Inflammatory macrophage (primary cell): ENCODE measurements at places on chromosomes 6 and 20.

- DNase-seq: no peak
Measured at GRCh38 chr6:2596222-2596621, 154.5 kb downstream of the MYLK4 start.

DNA sequence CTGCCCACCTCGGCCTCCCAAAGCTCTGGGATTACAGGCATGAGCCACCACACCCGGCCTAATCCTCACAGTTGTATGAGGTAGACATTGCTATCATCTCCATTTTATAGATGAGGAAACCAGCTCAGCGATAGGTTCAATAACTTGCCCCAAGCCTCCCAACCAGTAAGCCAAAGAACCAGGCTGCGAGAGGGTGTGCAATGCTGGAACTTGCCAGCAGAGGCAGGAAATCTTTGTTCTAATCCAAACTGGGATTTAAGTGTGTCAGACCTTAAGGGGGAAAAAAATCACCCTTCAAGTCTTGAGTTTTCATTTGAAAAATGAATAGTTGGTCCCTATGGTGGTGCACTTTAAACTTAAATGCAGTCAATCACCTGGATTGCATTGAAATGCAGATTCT is 20.1 kb upstream of the RNGTT start:
- peak; percentile 53 for DNase-seq

GRCh38 chr6:29818892-29819291 is 8.7 kb upstream of the HLA-G start:
- DNase-seq: no peak

DNA sequence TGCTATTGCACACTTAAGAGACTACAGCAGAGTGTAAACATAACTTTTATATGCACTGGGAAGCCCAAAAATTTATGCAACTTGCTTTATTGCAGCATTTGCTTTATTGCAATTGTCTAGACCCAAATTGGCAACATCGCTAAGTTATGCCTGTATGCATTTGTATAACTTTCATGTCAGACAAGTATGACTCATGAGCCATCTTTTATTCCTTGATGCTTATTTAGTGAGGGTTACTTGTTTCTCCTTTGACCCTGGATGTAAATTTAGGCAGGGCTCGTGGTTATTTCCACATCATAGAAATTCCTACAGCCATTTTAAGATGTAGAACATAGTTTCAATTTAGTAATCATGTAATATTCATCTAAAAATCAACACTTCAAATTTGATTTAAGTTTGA is 130.3 kb upstream of the LY86 start:
- DNase-seq: no peak

- no peak for DNase-seq
Measured at GRCh38 chr20:35918021-35918420, 36.3 kb downstream of the SCAND1 start.

DNA sequence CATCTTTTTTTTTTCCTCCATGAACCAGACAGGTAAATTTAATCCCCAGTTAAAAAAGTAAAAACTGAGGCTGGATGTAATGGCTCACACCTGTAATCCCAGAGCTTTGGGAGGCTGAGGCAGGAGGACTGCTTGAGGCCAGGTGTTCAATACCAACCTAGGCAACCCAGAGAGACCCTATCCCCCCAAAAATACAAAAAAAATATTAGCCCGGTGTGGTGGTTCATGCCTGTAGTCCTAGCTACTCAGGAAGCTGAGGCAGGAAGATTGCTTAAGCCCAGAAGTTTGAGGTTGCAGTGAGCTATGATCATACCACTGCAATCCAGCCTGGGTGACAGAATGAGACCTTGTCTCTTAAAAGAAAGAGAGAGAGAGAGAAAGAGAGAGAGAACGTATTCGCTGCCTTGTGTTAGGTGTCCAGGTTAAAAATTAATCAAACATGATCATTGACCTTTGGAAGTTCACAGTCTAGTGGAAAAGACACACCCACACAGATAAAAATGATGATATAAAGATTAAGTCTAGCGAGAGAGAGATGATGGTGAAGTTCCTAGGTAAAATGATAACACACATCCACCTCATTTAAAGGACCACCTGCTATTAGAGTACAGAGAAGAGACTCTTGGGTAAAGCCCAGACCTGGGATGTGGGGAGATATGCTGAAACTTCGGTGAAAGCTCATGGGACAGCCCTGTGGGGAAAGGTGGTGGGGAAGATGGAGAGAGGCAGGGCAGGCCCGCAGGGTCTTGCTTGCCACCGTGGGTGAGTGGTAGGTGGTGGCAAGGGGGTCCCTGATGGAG is 4.8 kb upstream of the NHSL1 start:
- DNase-seq: no peak

GRCh38 chr6:32195652-32195901 is 3.1 kb upstream of the GPSM3 start:
- peak; percentile 100 for DNase-seq

- no peak for DNase-seq
Measured at GRCh38 chr20:39873286-39873685, 815.8 kb downstream of the MAFB start.

DNA sequence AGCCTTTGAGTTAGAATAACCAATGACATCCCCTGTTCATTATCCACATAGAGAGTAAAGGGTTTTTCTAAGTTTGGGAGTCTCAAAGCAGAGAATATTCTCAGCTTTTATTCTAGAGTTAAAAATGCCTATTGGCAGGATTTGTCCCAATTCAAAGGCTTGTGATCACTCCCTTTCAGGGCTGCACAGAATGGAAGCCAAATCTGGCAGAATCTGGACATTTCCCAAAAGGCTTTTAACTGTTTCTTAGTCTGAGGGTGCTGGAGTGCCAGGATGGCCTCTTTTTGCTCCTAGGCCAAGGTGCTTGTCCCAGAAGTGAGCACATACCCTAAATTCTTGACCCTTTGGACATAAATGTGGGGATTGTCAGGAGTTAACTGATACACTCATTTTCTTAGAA is 556.6 kb downstream of the DOK5 start:
- no peak for DNase-seq

GRCh38 chr6:77095936-77096627 is 367.2 kb downstream of the HTR1B start:
- DNase-seq: no peak

DNA sequence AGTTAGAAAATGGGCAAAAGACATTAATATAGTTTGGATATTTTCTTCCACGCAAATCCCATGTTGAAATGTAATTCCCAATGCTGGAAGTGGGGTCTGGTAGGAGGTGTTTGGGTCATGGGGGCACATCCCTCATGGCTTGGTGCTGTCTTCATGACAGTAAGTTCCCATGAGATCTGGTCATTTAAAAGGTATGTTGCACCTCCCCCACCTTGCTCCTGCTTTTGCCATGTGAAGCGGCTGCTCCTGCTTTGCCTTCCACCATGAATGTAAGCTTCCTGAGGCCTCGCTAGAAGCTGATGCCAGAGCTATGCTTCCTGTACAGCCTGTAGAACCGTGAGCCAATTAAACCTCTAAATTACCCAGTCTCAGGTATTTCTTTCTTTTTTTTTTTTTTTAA is 16.3 kb upstream of the TMEM14A start:
- DNase-seq: no peak

- no peak for DNase-seq
Measured at GRCh38 chr20:2825761-2826160, 9.6 kb downstream of the TMEM239 start.

GRCh38 chr20:48308882-48309281 is 518.9 kb downstream of the PREX1 start:
- DNase-seq: no peak

GRCh38 chr20:47956268-47956995 is 171.2 kb upstream of the SULF2 start:
- no peak for DNase-seq

- DNase-seq: no peak
Measured at GRCh38 chr6:56062836-56063235, 184.5 kb downstream of the COL21A1 start.

DNA sequence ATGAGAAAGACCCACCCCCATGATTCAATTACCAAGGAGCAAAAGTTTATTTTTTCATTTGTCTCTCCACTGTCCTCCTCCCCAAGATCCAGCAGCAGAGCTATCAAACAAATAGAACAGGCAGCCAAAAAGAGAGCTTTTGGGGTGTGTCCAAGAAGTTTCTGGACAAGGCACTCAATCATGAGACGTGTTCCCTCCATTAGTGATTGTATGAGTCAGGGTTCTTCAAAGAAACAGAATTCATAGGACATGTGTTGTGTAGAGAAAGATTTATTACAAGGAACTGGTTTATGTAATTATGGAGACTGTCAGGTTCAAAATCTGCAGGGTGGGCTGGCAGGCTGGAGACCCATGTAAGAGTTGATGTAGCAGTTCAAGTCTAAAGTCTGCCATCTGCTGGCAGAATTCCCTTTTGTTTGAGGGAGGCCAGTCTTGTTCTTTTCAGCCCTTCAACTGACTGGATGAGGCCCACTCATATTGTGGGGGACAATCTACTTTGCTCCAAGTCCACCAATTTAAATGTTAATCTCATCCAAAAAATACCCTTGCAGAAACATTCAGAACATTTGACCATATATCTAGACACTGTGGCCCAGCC is 248.1 kb upstream of the OPRM1 start:
- DNase-seq: no peak

DNA sequence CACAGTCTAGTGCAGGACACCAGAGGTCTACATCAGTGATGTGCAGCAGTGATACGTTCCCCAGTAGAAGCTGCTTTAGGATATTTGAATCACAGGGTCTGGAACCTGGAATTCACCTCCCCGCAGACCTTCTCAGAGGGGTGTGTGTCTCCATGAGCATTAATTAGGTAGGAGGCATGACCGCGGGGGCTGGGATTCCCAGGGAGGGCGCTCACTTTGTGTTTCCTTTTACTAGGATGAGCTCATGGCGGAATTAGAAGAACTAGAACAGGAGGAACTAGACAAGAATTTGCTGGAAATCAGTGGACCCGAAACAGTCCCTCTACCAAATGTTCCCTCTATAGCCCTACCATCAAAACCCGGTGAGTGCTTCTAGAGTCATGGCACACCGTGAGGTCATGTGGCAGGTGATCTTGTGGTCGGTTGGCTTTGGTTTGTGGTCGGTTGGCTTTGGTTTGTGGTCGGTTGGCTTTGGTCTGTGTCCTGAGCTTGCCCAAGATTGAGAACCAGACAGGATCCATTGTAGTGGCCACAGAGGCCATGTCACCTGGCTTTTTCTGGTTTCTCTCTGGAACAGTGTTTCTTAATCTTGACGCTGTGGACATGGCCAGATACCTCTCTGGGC is 40.8 kb downstream of the CHMP4B start:
- no peak for DNase-seq

DNA sequence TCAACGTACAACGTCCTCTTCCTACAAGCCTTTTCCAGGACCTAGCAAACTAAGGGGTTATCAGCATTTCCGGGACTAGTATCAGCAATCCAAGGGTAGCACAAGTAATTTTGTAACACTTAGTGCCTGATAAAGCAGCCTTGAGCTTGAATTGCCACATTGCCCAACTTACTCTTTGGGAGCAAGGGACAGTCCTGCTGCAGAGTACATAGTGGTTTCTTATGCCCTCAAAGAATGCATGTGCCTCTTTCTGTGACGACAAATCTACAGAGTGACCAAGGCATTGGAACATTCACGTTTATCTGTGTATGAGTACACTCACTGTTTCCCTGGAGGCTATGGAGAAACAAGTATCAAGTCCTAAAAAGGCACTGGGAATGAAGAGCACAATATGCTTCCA is 3.2 kb upstream of the ID4 start:
- DNase-seq: no peak

DNA sequence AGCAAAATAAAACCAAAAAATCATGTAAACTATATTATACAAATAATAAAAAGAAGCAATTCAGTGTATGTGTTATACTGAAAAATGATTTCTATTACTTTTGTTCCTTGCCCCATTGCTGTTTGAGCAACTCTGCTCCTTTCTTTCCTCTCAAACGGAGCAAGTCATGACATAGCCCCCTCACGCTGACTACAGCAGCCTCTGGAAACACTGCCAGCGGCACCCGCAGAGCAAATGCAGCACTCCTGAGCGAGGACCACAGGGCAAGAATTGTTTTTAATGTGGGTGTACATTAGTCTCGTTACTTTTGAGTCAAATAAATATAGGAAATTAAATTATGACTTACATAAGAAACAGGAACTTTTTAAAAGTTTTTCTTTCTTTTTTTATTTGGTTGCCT is 350.1 kb upstream of the HSF2 start:
- DNase-seq: no peak

DNA sequence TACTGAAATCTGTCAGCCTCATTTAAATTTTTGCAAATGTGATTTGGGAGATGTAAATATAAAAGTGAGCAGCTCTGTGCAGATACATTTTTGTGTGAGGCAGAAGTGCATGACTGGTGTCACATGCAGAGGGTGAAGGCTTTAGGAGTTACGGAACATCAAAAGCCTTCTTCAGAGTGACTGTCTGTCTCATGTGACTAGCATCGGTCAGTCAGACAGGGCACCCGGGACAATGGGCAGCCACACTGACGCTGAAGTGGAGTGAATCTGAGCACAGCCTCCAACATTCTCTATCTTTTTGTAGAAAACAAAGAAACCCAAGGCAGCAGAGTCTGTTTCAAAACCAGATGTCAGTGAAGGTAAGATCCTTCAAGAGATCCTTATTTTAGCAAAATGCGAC is 7.9 kb upstream of the FAM209A start:
- DNase-seq: no peak

DNA sequence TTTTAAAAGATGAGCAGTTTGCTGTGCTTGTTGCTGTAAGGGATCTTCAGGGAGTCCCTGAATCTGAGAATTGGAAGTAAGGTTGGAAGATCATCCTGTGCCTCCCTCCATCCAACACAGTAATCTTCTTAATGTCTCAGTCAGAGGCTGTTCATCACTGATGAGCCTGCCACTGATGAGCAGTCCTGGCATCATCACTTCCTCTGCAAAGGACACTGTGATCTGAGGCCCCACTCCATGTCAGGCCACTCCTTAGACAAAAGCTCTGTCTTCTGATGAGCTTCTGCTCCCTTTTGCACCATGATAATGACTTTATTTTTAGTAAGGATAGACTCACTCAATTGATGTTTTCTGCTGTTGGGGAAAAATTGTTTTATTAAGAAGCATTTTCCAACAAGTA is 121.0 kb downstream of the UST start:
- no peak for DNase-seq

DNA sequence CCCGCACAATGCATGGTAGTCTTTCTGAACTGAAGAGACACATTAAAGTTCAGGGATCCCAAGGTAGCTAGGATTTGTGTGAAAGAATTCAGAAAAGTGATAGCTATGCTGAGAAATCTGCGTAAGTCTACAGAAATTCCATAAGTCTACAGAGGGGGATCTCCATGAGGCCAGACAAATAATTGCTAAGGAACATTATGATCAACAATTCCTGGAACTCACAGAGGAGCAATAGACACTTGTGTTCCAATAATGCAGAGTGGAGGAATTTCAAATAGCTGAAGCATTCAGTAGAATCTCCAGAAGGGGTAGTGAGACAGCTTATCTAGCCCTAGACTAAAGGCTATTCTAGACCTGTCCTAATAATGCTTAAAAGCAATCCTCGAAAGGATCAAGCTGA is 315.7 kb upstream of the ECI2 start:
- DNase-seq: no peak

GRCh38 chr20:487655-488054 is 25.3 kb upstream of the TBC1D20 start:
- no peak for DNase-seq

GRCh38 chr20:24892522-24892921 is 56.5 kb upstream of the CST7 start:
- no peak for DNase-seq
